ENCODE measurements at places on chromosomes 1 and 21.

DNA sequence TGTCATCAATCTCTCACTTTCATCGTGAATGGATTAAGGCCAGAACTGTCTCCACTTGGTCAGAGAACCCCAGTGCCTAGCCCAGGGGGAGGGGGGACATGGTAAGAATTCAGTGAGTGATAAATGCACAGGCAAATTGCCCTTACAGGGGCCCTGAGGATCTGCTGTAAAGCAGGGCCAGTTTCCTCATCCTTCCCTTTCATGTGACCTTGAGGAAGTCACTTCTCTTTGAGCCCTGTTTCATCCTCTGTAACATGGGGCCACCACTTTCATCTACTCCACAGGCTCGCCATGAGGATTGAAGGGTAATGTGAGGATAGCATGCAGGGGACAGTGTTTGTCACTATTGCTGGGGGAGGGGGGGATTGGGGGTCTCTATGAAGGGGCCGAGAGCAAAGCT is 28.1 kb upstream of the C1QA start:
- no peak for DNase-seq

DNA sequence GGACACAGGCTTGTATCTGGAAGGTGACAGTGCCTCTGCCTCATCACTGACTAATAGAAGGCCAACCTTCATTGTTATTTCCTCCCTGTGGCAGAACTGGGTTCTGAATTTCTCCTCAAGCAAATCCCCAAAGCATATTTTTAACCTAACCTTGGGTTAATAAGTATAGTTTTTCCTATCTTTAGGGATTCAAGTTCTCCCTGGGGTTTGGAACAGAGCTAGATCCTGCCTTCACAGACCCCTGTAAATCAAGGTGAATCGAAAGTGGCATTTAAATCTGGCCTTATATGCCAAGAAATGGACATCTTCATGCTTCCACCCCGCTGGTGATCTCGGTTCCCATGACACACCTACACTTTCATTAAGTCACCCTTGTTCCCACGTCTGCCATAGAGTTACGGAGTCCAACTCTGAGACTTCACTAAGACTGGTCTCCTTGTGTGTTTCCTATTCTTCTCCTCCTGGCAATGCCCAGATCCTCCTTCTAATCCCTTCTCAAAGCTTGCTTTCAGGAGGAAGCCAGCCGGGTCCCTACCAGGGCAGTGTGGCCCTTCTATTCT is 4.3 kb upstream of the CHI3L2 start:
- no peak for DNase-seq

- no peak for DNase-seq
Measured at GRCh38 chr1:61853583-61853982, 111.3 kb downstream of the PATJ start.

DNA sequence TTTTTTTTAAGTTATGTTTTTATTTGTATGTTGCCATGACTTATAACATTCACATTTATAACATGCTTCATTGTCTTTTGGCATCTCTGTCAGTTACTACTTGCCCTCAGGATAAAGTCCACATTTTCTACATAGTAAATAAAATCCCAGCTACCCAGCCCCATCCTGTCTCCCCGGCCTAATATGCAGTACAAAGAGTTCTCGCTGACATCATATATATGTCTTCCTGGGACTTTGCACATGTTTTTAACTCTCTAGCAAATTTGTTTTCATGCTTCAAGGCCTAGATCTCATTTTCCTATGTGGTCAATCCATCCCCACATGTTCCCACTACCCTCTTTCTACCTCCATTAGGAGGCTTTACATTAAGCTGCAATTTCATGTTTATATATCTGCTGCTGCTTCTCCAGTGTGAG is 33.0 kb upstream of the IVNS1ABP start:
- no peak for DNase-seq

- DNase-seq = no peak
Measured at GRCh38 chr1:169989246-169989645, 85.2 kb downstream of the KIFAP3 start.

DNA sequence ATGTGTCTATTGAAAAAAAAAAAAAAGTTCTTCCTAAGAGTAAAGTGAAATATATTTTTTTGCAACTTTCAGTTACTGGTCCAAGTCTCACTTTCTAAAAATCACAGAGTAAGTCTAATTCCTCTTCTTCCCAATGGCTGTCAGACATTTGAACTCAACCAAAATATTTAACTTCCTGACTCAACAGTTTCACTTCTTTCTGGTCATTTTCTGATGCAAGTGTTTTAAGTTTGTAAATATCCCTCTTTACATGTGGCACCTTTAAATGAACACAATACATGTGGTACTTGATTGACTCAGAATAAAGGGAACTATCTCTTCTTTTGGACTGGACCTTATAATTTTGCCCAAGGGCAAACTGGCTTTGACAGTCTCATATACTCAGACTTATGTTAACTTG is 76.7 kb downstream of the ASH1L start:
- no peak for DNase-seq

- no peak for DNase-seq
Measured at GRCh38 chr1:48215222-48215621, 7.3 kb upstream of the SLC5A9 start.

DNA sequence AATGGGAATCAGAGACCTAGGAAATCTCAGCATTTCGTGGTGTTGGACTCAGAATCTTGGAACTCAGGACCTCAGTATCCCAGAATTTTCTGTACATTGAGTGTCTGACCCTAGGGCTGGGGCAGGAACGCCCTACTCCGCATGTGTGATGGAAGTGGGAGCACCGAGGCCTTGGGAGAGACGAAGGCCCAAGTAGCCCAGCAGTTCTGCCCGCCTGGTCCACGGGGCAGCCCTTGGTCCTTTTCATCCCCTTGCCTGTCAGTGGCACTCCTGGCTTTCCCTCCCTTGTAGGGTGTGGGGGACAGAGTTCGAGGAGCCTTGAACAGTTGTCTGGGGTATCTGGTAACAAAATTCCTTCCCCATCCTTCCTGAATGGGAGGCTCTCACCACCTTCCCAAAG is 10.2 kb downstream of the A3GALT2 start:
- no peak for DNase-seq

GRCh38 chr1:45051005-45051772 is 39.1 kb downstream of the UROD start:
- peak; percentile 11 for DNase-seq

DNA sequence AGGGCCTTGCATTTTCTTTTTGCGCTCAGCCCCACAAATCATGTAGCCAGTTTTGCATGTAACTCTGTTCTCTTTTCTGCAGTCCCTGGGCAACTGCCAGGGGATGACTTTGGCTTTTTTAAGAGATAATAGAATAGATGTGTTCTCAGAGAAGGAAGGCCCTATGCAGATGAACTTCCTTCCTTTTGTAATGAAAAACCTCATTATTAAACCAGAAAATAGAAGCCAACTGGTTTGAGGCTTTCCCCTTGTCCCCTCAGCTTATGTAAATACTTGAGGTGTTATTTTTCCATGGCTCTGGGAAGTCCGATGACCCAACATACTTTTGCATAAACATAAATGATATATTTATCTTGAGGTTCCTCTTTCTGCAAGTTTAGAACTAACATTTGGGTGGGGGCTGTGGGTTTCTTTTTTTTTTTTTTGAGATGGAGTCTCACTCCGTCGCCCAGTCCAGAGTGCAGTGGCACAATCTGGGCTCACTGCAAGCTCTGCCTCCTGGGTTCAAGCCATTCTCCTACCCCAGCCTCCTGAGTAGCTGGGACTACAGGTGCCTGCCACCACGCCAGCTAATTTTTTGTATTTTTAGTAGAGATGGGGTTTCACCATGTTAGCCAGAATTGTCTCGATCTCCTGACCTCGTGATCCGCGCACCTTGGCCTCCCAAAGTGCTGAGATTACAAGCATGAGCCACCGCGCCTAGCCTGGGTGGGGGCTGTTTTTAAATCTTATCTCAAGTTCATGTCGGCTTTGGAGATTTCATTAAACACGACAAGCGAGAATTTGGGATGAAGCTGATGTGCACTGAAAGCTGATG is 14.4 kb upstream of the FCRL5 start:
- no peak for DNase-seq

GRCh38 chr21:29436143-29436542 is 137.4 kb downstream of the BACH1 start:
- peak; percentile 66 for DNase-seq

- DNase-seq = no peak
Measured at GRCh38 chr1:166570954-166571353, 268.3 kb upstream of the POGK start.

DNA sequence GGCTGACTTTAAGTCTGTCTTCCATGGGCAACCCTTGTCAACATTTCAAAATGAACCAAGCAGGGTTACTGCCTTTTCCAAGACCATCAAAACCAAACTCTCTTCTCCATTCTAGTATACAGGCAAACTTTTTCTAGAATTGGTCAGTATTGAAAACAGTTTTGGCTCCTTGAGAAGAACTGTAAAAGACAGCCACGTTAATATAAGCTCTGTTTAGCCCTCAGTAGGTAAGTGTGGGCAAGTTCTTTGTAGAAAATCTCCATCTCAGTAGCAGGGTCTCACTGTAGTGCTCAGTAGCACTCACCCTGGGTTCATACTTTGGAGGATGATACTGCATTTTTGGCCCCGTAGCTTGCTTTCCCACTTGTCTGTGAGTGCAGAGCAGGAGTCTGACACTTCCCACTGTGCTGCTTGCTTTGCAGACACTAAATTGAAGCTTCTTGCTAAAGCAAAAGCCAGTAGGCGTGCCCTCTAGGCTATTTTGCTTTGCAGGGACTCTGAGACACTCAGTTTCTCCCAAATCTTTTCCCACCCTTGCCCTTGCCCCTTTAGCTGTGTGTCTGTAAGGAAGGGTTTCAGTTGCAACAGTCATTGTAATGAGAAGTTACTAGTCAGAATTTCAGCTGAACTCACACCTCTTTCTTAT is 34.3 kb upstream of the CACYBP start:
- peak; percentile 55 for DNase-seq

DNA sequence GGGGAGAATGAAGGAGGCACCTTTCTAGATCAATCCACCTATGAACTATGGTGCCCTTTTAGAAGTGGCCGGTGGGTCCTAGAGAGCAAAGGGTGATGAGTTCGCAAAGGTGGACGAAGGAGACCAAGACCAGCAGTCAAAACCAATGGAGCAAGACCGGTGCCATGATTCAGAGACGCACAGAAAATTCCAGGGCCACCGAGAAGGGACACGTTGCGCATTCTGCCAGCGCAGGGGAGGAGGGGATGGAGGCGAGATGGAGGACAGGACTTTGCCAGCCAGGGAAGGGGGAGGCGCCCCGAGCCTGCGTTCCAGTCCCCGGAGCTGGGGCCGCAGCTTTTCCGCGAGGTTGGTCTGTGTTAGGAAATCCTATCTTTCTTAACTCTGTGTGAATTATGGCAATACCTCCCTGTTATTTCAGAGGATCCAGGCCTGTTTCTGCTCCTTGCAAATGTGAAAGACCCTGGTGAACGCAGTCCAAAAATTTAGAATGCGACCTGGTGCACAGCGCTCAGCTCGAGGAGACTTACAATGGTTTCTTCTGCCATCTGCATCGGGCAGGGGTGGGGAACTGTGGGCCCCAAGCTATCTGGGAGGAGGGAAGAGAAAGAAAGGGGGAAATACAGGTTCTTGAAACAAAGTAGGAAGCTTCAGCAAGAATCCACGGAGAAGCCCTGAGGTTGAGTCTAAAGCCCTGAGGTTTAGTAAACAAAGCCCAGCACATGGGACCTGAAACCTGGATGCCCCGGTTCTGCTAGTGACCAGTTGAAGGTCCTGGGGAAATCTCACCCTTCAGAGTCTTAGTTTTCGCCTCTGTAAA is 129.4 kb downstream of the MRPS6 start:
- DNase-seq = peak; percentile 24

- no peak for DNase-seq
Measured at GRCh38 chr1:46300673-46301405, 2.6 kb downstream of the LRRC41 start.

DNA sequence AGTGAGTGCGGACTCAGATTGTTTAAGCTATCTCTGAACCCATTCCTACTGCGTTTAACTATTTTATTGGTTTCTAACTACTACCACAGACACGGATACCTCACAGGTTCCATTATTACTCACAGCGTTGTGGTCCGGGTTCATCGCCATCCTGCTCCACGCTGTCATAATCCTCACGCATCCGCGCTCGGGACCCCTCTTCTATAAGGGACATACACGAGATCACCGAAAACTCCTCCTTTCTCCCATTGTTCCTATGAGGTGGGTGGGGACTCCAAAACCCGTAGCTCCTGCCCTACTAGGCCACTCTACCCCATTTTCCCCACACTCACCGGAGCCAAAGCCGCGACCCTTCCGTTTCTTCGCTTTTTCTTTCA is 610 bp downstream of the RBM8A start:
- DNase-seq = peak; percentile 8

DNA sequence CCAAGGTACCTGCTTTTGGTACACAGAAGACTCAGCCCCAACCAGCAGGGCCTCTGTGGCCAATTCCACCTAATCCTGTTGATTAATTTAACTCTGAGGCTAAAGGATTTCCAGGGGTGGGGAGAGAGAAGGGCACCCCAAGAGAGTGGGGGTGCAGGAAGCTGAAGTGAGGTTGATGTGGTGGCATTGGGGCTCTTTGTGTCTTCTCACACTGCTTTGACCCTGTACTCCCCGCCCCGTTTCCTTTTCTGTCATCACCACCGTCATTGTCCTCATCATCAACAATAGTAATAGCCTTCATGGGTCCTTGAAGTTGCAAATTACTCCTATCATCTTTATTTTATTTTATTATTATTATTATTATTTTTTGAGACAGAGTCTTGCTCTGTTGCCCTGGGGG is 55.9 kb downstream of the PAX7 start:
- DNase-seq = no peak

GRCh38 chr1:207958376-207959139 is 47.6 kb upstream of the CD34 start:
- no peak for DNase-seq

DNA sequence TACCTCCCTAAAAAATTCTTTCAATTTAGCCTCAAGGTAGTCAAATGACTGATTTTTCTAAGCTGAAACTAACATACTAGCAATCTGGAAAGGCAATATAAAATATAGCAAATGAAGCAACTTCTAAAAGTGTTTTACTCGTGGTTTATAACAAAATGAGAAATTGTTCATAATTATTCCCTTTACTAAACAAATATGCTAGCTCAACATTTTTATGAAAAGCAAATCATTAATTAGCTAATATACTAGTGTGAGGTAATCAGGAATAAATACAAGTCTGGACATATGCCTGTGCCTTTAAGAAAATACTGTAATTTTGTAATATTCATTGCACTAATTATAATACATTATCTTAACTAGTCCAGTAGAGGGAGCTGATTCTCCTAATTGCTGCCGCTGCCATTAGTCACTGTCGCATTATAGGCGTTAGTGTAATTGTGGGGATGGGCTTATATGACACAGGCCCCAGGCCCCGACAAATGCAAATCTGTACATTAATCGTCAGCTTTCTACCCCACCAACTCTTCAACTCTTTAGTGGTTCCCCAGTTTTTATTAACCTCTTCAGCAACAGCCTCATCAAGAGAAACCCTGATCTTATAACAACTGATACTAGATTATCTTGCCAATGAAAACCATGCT is 160.9 kb downstream of the GABPA start:
- peak; percentile 14 for DNase-seq

Measured in CD4-positive, alpha-beta T cell treated with Interleukin-6 for 4 hours (primary cell).